ENCODE measurements at places on chromosomes 4 and X.

GRCh38 chr4:88276952-88277710 is 7.2 kb downstream of the PPM1K start:
- DNase-seq, result no peak

- no peak for DNase-seq
Observed at GRCh38 chrX:68835104-68835442, 6.3 kb downstream of the EFNB1 start.

- no peak for DNase-seq
Observed at GRCh38 chrX:15903186-15903681, 48.6 kb upstream of the AP1S2 start.

DNA sequence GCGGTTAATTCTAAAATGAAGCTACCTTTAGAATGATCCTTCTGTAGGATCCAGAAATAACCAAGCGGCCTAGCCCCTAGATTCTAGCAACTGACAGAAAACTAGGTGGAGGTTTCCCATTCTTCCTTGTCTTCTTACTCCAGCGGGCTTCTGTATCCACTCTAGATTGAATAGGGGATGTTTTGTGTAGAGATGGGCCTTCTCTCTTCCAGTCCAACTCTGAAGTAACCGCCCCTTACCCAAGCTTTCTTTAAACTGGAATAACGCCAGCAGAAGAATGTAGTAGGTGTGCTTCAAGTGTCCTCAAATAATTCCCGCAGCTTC is 386 bp upstream of the TMEM184C start:
- no peak for DNase-seq

GRCh38 chr4:14853176-14853943 is 148.9 kb upstream of the CPEB2 start:
- no peak for DNase-seq

DNA sequence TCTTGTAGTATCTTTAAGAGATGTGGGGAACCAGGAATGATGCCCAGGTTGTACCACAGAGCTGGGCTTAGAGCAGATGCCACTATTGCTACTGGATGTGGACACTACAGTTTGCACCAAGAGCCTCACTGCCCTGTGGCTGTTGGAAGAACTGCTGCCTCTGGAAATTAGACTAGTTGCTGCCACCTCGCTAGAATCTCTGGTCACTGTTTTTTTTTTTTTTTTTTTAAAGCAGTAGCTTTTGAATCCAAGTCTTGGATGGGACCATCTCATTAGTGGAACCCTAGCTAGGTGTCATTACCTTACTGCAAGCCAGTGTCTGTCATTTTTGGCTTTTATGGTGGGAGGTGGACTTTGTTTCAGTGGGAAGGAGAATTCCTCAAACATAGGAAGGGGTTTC is 105.5 kb downstream of the ARHGAP10 start:
- no peak for DNase-seq

DNA sequence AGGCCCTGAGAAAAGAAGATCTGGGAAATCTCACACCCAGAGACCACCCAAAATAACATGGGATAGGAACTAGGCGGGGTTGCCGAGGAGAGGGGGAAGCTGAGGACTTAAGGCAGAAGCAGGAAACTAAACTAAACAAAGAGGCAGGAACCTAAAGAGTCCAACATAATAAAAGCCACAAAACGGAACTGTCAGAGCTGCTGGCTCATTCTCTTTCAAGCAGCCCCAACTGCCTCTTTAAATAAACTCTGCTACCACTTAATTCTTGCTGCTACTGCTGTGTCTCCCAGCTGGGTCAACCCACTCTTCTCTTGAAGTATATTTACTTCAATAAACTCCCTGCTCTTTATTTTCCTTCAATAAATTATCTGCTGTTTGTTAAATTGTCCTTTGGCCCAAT is 44.5 kb downstream of the MAGEB16 start:
- no peak for DNase-seq

- DNase-seq, result no peak
Observed at GRCh38 chr4:73675623-73676022, 55.4 kb upstream of the RASSF6 start.

GRCh38 chr4:40486534-40486933 is 143.1 kb downstream of the RBM47 start:
- DNase-seq, result no peak

DNA sequence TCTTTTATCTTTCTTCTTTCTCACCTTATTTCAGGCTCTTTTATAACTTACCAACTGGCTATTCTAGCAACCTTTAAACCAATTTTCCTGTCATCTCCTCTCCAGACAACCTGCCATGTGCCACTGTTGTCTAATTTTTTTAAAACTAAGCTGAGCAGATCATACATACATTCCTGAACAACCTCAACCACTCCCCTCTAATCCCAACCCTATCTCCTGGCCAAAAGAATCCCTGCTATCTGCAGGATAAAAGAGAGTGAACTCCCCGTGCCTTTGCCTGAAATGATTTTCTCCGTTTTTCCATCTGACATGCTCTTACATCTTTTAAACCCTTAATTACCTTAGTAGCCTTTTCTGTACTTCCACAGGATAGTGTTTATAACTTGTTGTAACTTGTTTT is 35.5 kb downstream of the DCUN1D4 start:
- no peak for DNase-seq

- DNase-seq, result peak; percentile 82
Observed at GRCh38 chrX:39477762-39478120, 620.0 kb downstream of the BCOR start.

DNA sequence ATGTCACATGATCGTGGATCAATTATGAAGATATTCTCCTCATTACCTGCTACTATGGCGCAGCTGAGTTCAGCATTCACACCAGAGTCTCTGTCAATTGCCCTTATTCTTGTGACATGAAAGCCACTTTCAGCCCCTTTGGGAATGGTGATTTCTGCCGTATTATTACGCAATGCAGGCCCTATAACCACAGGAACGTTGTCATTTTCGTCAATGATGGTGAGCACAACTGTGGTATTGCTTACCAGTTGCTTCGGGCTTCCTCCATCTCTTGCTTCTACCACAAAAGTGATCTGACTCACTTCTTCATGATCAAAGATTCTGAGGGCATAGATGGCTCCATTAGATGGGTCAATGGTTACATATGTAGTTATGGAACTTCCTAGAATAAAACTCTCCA is 2.1 kb downstream of the PCDH18 start:
- DNase-seq, result no peak

DNA sequence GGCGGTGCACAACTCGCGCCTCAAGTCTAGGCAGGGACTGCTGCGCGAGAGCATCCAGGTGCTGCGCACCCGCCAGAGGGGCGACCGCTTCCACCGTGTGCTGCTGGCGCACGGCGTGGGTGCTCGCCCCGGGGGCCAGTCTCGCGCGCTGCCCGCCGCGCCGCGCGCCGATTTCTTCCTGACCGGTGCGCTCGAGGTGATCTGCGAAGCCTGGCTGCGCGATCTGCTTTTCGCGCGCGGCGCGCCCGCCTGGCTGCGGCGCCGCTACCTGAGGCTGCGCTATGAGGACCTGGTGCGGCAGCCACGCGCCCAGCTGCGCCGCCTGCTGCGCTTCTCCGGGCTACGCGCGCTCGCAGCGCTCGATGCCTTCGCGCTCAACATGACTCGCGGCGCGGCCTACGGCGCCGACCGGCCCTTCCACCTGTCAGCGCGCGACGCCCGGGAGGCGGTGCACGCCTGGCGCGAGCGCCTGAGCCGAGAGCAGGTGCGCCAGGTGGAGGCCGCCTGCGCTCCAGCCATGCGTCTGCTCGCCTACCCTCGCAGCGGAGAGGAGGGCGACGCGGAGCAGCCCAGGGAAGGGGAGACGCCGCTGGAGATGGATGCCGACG is 1.3 kb downstream of the CHST7 start:
- no peak for DNase-seq

Measured in renal pelvis (tissue), 12 donors.